ENCODE measurements at places on chromosomes 1 and 21.

DNA sequence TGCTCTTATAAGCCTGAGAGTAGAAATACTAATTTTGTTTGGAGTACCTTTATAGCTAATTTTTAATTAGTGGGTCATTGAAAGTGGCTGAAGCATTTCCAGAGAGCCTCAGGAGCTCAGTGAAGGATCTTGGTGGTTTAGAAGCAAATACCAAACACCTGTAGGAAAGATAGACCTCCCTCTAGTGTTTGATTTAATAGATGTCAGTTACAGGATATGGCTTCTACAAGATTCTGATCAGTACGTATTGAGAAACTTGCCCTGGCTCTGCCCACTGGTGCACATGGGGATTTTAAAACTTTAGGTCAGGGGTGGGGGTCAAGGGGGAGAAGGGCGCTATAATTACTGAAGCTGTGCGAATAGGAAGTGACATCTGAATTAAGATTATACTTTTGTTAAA is 122.2 kb downstream of the POU2F1 start:
- DNase-seq, result no peak

DNA sequence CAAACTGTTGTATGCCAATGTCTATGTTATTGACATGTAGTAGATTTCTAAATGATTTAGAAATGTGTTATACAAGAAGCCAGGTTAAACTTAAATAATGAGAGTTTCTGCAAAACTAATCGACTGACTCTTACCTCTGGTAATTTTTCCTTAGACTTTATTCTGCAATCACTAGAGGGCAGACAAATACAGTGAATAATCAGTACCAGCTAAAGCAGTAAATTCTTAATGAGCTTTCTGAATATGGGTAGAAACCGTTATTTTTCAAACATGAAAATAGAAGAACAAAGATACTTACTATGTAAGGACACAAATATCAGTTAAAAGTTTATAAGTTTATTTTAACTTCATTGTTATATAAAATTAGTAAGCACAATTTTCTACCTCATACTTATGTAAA is 97.9 kb upstream of the RGS1 start:
- DNase-seq, result no peak

DNA sequence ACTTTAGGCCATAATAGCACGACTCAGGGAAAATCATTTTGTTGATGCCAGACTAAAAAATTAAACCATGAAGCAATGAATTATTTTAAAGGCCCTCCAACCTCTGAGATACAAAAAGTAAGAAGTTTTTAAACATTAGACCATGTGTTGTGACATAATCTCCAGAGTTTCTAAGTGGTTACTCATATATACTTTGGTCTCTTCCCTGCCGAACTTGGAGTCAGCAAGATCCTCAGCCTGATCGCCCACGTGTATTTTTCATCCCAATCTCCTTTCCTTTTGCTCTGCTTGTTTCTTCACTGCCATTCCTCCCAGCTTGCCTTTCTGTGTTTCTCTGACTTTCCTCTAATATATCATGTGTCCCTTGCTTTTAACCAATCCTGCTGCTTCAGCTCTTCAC is 3.8 kb downstream of the ARV1 start:
- DNase-seq, result no peak

DNA sequence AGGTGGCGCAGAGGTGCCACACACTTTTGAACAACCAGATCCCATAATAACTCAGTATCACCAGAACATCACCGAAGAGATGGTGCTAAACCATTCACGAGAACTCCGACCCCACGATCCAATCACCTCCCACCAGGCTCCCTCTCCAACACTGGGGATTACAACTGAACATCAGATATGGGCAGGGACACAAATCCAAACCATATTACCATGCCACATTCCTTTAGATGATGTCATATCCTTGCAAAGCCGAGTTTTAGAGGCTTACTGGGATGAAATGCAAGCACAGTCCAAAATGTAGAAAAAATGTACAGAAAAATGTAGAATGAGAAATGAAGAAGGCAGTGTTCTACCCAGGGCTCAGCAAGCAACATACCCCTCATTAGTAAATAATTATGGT is 64.7 kb downstream of the SGIP1 start:
- DNase-seq, result no peak

- DNase-seq, result no peak
Measured at GRCh38 chr1:160061369-160062229, 8.4 kb downstream of the KCNJ10 start.

GRCh38 chr1:159700312-159700711 is 14.1 kb downstream of the CRP start:
- no peak for DNase-seq

DNA sequence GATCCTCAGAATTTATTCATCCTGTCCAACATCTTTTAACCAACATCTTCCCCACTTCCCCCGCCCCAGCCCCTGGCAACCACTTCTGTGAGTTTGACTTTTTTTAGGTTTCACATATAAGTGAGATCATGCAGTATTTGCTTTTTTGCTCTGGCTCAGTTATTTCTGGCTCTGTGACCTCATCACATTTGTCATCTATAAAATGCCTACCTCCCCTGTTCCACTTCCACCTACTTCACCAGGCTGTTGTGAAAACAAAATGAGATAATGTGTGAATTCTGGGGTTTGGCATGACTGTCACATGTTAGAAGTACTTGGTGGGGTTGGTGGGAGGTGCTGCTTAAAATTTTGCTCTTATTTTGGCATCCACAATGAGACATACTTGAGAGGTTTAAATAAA is 18.4 kb downstream of the HHAT start:
- DNase-seq, result no peak

GRCh38 chr1:203197625-203198024 is 11.1 kb upstream of the CHI3L1 start:
- no peak for DNase-seq

- no peak for DNase-seq
Measured at GRCh38 chr1:48215222-48215621, 7.3 kb upstream of the SLC5A9 start.

DNA sequence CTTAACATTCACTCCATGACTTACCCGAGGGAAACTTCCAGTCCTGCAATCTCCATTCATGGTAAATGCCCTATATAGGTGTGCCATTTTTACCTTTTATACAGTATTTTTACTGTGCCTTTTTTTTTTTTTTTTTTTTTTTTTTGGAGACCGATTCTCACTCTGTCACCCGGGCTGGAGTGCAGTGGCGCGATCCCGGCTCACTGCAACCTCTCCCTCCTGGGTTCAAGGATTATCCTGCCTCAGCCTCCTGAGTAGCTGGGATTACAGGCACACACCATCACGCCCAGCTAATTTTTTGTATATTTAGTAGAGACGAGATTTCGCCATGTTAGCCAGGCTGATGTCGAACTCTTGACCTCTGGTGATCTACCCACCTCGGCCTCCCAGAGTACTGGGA is 124.4 kb upstream of the PLPPR4 start:
- no peak for DNase-seq

DNA sequence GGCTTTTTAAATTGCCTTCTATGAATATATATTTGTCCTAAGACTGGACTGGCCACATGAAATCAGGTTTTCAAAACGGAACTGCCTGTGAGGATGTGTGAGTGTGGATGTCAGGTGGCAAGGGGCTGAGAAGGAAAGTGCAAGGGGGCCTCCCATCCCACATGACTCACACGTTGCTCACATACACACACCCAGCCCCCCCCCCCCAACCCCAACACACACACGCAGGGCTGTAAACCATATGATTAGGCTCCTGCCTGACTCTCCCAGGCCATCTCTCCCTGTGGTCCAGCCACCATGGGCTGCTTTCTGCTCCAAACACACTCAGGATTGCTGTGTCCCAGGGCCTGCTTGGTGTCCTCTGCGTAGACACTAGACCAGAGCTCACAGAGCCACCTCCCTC is 22.4 kb downstream of the DEGS1 start:
- DNase-seq, result no peak

DNA sequence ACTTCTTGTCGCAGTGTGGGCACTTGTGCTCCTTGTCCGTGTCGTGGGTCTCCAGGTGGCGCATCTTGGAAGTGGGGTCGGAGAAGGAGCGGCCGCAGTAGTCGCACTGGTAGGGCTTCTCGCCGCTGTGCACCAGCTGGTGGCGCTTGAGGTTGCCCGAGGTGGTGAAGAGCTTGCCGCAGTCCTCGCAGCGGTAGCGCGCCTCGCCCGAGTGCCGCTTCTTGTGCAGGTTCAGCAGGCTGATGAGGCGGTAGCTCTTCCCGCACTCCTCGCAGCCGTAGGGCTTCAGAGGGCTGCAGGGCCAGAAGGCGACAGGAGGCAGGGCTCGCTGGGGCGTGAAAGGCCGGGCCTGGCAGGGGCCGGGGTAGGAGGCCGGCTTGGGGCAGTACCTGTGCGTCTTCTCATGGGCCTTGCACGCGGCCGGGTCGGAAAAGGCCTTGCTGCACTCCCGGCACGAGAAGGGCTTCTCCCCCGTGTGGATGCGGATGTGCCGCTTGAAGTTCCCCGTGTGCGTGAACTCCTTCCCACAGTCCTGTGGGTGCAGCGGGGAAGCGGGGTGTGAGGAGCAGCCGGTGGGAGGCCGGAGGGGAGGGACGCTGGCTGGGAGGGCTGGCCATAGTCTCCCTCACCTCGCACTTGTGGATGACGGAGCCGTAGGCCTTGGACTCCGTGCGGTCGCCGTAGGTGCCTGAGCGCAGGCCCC is 31.4 kb downstream of the ZBTB17 start:
- no peak for DNase-seq

DNA sequence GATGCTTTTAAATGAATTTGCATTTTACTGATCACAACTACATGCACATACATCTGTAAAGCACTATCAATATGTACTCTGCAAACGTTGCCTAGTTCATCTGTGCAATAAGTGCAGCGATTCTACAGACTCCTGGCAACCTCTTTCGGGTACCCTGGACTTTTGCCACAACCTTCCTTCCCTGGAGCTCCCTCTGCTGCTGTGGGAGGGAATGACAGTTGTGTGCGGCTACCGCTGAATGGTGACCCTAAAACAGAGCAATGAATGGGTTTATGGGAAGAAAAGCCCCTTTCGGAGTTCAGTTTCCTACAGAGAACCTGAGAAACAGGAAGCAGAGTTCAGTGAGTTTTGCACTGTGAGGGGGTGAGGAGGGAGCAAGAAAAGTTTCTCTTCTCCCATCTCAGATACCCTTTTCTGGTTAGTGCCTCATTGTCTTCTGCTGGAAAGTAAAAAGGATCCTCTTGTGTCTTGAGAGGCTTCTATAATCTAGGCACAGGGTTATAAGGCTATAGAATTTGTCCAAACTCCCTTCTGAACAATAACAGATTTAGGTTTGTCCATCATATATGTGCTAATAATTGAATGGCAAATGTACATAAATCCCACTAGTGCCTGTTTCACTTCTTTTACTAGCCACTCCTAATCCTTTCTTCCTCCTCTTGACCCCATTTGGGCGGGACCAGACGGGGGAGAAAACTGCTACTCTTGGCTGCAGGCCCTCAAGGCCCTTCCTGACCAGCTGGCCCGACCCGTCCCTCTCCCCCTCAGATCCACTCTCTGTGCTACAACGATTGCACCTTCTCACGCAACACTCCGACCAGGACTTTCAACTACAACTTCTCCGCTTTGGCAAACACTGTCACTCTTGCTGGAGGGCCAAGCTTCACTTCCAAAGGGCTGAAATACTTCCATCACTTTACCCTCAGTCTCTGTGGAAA is 19.8 kb upstream of the SARS1 start:
- DNase-seq, result peak; percentile 31

DNA sequence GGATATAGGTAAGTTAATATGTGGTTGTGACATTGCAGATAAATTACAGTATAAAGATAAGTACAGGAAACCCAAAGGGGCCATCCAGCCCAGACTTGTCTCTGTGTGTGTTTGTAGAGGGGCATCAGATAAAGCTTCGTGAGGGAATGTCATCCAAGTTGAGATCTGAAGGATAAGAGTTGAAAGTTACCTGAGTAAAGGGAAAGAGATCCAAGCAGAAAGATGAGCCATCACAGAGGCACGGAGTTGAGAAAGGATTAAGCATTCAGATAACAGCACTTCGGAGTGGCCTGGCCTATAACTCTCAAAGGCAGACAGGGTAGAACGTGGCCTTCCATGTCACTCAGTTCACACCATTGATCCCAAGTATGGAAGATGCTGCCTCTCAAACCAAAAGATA is 749.1 kb downstream of the ADGRL2 start:
- no peak for DNase-seq

DNA sequence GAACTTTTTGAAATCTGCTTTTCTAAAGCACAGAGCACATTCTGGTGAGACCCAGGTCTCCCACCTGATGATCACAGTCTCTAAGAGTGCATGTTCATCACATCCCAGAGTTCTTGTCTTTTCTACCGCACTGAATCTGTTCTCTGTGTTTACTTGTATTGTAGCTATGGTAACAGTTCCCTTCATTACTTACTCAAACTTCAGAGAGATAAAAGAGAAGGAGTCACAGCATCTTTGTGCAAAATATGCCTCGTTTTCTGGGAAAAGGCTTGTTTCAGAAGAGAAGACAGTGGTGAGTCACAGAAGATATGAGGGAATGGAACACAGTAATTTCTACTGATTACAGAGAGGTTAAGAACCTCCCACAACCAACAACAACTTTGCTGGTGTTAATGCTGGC is 580.6 kb downstream of the PLA2G4A start:
- DNase-seq, result no peak

DNA sequence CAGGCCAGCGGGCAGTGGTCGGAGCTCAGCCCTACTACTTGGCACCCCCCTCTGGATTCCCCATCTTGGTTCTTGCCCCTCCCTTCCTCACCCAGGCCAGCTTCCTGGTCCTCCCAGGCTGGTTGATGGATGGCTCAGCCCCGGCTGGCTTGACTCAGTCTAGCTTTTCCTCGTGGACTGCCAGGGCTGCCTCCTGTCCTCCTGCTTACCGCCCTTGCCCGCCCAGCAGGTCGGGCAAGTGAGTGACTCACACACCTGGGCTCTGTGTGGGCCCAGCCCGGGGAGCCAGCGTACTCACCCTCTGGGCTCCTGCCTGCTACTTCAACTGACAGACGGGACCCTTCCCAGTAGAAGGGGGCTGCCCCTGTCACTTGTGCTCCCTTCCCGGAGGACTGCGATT is 19.5 kb upstream of the ARHGEF10L start:
- no peak for DNase-seq

DNA sequence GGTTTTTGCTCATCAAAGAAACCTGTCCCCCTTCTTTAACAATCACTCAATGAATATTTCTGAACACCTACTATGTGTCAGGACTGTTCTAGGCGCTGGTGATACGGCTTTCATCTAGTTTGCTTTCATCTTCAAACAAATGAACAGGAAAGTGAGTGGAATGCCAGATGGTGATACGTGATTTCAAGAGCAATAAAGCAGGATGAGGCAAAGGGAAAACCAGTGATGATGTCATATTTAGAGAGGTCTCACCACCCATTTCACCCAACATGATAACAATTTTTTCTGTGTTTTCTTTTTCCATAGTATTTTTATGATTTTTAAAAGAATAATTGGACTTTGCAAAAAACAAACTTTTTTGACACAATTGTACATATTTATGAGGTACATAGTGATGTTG is 11.3 kb upstream of the SLC6A17 start:
- no peak for DNase-seq

- DNase-seq, result no peak
Measured at GRCh38 chr1:42784946-42785693, at the start of gene TMEM269. TSS of gene TMEM269 (plus strand) at chr1:42784991. CDS start at chr1:42789894, 4,903 bp downstream.

- no peak for DNase-seq
Measured at GRCh38 chr1:246444617-246445016, 62.5 kb downstream of the SMYD3 start.

- no peak for DNase-seq
Measured at GRCh38 chr1:205492774-205493173, 11.7 kb upstream of the CDK18 start.
